Endothelial cell of umbilical vein (primary cell): ENCODE measurements at places on chromosomes 2 and 18. TPM values are rescaled to one million over a fixed set of nuclear protein-coding genes. Genes with fewer than 3 reads are reported as not detected.

ASB18 gene
- polyA plus RNA-seq = not detected in 2 replicates

BOLL gene
- polyA plus RNA-seq = not detected in 2 replicates

CNRIP1 gene
- 88.6 and 98.9 TPM in 2 replicates for polyA plus RNA-seq

ALPP gene
- not detected in 2 replicates for polyA plus RNA-seq

SOWAHC gene
- polyA plus RNA-seq = 0.91 and 1.0 TPM in 2 replicates

REEP1 gene
- polyA plus RNA-seq = 0.11 and 0.24 TPM in 2 replicates

GPR45 gene
- polyA plus RNA-seq = not detected in 2 replicates

PRLH gene
- polyA plus RNA-seq = not detected in 2 replicates

GTF2A1L gene
- 0.46 and 0.49 TPM in 2 replicates for polyA plus RNA-seq

CRYGD gene
- not detected in 2 replicates for polyA plus RNA-seq
